Regular cardiac myocyte (primary cell): ENCODE measurements at places on chromosomes 5 and 9. TPM values are rescaled to one million over a fixed set of nuclear protein-coding genes. Genes with fewer than 3 reads are reported as not detected.

Gene RNF183
- total RNA-seq = not detected in 2 replicates

Gene NOL6
- total RNA-seq = 19.4 and 45.8 TPM in 2 replicates

Gene ACSL6
- under 0.01 TPM in 1 of 2 replicates, not detected in the other for total RNA-seq

Gene ADRA1B
- 0.19 and 0.56 TPM in 2 replicates for total RNA-seq

Gene ZNF658
- total RNA-seq = 3.6 and 5.4 TPM in 2 replicates

Gene PCDHB9
- under 0.01 and 0.56 TPM in 2 replicates for total RNA-seq

Gene SH3TC2
- total RNA-seq = 3.9 and 4.4 TPM in 2 replicates

Gene PPP3R2
- total RNA-seq = not detected in 2 replicates

Gene PDE8B
- total RNA-seq = 0.56 TPM in 1 of 2 replicates, not detected in the other

Gene PSMB7
- total RNA-seq = 144 and 317 TPM in 2 replicates

Gene SYK
- total RNA-seq = 0.28 TPM in 1 of 2 replicates, not detected in the other

Gene DMRT3
- not detected in 2 replicates for total RNA-seq

Gene HACD4
- 3.5 and 4.5 TPM in 2 replicates for total RNA-seq

Gene LEAP2
- under 0.01 and 0.28 TPM in 2 replicates for total RNA-seq

Gene DPM2
- total RNA-seq = 7.9 and 10.0 TPM in 2 replicates

Gene LHFPL2
- total RNA-seq = 45.6 and 57.5 TPM in 2 replicates

Gene SV2C
- total RNA-seq = under 0.01 TPM in 1 of 2 replicates, not detected in the other

Gene FCN2
- total RNA-seq = 0.28 TPM in 1 of 2 replicates, not detected in the other

Gene NR2F1
- total RNA-seq = 13.8 and 33.2 TPM in 2 replicates

Gene AK1
- total RNA-seq = 21.7 and 40.3 TPM in 2 replicates

Gene SHB
- total RNA-seq = 29.9 and 47.9 TPM in 2 replicates
